ENCODE measurements at places on chromosomes 11 and 22. TPM values are rescaled to one million over a fixed set of nuclear protein-coding genes. Genes with fewer than 3 reads are reported as not detected.
A peak's percentile ranks its signal among the peaks of the same experiment; 100 is the strongest.

DNA sequence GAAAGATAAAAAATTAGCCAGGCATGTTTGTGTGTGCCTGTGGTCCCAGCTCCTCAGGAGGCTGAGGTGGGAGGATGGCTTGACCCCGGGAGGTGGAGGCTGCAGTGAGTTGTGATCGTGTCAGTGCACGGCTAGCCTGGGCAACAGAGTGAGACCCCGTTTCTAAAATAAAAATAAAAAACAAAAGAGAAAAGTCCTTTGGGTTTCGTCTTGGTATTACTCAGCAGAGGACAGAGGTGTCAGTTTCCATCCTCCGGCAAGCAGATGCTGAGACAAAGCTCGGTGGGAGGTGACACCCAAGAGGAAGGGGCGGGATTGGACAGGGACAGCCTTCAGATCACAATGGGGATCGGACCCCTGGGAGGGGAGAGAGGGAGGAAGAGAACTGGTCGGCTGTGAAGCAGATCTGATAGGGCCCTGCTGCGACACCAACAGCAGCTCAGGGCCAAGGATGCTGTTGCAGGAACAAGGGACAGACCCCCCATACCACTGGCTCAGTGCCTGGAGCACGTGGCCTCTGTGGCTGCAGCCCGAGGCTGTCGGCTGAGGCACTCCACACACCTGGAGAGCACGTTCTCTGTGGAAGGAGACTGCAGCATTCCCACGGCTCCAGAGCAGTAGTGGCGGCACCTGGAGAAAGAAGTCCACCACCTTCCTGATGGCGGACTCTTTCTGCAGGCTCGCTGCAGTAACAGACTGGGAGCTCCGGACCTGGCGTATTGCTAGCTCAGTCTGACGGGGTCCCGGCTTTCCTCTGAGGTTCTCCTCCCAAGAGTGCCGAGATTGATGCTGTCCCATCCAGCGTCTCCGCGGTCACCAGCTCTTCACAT lies 5.2 kb upstream of the BID start:
- DNase-seq = no peak

E2F8 gene
- total RNA-seq = not detected

GRCh38 chr11:44842220-44842619 lies 108.5 kb downstream of the TP53I11 start:
- no peak for DNase-seq

RTN4RL2 gene
- 0.35 TPM for total RNA-seq

- no peak for DNase-seq
These were observed 18.9 kb upstream of the GDPD4 start for GRCh38 chr11:77320351-77320750.

DNA sequence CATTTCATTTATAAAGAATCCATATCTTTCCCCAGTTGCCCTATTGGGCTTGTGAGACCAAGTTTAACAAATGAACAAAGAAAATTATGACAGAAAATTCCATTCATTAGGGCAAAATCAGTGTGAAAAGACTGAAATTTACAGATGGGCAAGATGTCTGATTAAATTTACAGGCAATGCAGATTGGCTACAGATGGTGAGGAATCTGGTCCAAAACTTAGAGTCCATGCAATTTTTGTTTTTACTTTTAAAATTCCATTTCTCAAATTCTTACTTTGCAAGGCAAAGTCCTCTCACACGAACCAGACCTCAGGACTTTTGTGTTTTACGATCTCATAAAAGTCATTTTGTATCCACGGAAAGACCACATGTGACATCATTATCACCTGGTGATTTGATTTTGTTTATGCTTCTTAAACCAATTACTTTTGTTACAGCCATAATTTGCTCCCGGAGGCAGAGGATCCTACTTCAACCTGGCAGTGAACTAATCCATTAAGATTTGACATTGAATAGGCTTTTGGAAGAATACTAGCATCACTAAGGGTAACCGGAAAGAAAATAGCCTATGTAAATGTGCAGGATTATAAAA lies 843.7 kb upstream of the CHORDC1 start:
- no peak for DNase-seq

- DNase-seq = peak; percentile 59
These were observed 118.8 kb upstream of the CADM1 start for GRCh38 chr11:115623021-115623451.

ZFPL1 gene
- 36.0 TPM for total RNA-seq

DNA sequence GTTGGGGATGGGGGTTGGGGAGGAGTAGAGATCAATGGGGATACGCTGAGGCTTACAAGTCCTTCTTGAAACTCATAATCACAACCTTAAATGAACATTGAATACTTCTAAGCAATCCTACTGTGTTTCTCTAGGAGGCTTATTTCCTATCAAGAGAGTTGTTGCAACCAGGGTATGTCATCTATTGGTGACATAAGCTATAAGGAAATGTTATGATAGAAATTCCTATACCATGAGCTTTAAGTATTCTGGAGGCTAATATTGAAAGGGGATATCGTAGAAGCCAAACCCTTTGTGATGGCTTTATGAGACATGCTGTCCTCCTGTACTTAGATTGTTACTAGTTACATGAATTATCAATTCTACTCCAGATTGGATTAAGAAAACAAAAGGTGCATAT lies 72.9 kb downstream of the DKK3 start:
- no peak for DNase-seq

APOL1 gene
- total RNA-seq = 40.1 TPM

MMP12 gene
- not detected for total RNA-seq

Measured in thoracic aorta (tissue), 2 donors.